ENCODE measurements at places on chromosomes 7 and 10. TPM values are rescaled to one million over a fixed set of nuclear protein-coding genes. Genes with fewer than 3 reads are reported as not detected.

Gene PRKG1
- not detected for total RNA-seq

Gene AGAP5
- 10.2 TPM for total RNA-seq

Gene SLC26A4
- total RNA-seq: 0.97 TPM

Gene CNTNAP2
- not detected for total RNA-seq

Gene FRMD4A
- 0.88 TPM for total RNA-seq

Gene LIPK
- not detected for total RNA-seq

Gene NUDT5
- total RNA-seq: 74.8 TPM
